ENCODE measurements at places on chromosomes 7 and 10.

DNA sequence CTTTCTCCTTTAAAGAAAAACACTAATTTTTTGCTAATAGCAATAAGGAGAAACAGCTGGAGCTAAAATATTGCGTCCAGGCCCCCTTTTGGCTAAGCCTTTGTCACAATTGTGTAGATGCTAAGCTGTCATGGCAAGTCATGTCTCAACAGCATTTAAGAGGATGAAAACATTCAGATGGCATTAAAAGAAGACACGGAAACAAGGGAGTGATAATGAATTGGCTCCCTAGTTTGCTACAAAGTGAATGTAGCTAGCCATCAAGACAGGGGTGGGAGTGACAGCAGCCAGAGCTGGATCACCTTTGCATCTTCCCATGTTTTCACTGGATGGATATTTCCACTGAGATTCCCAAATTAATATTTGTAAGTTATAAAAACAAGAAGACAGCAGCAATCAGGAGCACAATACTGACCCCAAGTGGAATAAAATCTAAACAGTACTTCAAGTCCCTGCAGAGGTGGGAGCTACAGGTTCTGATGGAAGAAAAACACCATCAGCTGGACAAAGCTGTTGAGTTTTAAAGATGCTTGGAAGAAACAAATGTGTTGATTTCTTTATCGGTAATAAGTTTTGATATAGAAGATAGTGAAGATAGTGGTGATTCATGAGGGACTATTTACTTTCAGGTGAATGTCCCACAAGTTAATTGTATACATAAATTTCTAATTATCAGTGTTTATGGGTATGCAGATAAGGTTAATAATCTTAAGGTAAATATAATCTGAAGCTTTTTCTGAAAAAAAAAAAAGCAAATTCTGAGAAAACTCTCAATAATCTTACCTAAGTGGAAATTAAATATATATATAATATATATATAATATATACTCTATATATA lies 129.4 kb downstream of the SLC16A9 start:
- DNase-seq, result peak; percentile 38

DNA sequence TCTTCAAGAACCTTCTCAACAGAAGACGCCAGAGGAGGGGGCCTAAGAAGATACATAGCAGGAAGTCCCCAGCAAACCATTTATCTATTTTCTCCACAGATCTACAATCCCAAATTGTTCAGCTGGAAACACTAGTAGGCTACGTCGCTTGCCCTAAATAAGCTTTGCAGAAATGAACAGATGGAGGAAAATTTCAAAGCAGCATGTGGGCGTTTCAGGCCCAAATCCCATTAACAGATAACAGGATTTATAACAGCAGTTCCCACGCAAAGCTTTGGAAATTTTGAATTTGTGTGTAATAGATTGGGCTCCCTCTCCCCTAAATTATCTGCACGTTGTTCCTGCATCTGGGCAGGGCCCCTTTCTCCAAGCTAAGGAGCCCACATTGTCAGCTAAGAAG lies 60.6 kb upstream of the FRMD4A start:
- DNase-seq, result no peak

GRCh38 chr10:120818301-120818700 lies 32.9 kb upstream of the WDR11 start:
- DNase-seq, result no peak

DNA sequence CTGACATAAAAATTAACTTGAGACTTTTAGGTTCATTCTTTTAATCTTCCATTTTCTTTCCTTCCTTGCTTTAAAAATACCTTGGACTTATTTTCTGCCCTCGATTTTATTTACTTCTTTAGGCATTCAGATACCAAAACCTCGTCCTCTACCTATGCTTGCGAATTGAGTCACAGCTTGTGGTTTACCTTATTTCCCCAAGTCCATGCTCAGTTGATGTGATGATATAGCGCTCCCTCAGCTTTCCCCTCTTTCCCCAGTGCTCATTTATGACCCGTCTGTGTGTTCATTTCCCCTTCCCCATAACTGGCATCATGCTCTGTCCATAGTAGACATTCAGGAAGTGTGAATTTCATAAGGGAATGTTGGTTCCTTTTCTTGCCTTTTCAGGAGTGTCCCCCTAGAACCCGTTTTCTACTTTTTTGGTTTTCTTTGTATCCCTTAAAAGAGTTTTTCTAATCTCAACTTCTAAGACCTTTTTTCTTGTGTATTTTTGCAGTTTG lies 19.1 kb upstream of the PRKRIP1 start:
- DNase-seq, result no peak

GRCh38 chr10:17880601-17881000 lies 71.1 kb upstream of the SLC39A12 start:
- no peak for DNase-seq

- DNase-seq, result no peak
These were observed 18.5 kb upstream of the PTPRN2 start for GRCh38 chr7:158606129-158606528.

- no peak for DNase-seq
These were observed 564.2 kb downstream of the HTR7 start for GRCh38 chr10:90293616-90294015.

DNA sequence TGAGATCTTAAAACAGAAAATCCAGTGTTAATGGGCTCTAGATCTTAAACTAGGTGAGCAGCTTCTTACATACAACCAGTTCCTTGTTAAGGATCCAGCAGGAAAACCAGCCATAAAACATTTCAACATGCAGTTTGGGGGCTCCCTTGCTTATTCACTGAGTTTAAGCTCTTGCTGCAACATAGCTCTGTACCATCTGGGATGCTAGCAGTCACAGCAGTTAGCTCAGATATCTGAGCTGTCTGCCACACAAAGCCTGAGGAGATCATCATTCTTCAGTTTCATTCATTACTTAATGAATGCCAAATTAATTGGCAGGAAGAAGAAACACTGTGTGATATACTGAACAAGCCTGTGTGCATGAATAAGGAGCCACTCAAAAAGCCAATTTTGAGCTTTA lies 62.8 kb downstream of the PODXL start:
- no peak for DNase-seq

- DNase-seq, result peak; percentile 83
These were observed 34.8 kb upstream of the CCSER2 start for GRCh38 chr10:84293574-84294016.

- DNase-seq, result no peak
These were observed 24.5 kb downstream of the FRMD4A start for GRCh38 chr10:14306190-14306589.

- DNase-seq, result no peak
These were observed 577.0 kb upstream of the DPP6 start for GRCh38 chr7:153475239-153475638.

DNA sequence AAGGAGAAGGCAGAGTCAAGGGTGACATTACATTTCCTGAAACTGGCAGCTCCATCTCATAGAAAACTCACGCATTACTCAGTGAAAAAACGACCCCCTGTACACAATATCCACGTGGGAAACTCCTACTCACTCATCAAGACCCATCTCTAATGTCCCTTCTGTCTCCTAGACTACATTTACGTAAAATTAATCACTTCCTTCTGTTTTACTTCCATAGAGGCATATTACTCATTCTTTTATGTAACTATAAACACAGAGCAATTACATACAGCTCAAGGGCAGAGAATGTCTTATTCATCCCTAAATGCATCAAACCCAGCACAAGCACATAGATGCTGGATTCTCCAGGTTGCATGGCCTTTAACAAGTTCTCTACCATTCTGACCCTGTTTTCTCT lies 281.8 kb downstream of the KCNMA1 start:
- DNase-seq, result no peak

DNA sequence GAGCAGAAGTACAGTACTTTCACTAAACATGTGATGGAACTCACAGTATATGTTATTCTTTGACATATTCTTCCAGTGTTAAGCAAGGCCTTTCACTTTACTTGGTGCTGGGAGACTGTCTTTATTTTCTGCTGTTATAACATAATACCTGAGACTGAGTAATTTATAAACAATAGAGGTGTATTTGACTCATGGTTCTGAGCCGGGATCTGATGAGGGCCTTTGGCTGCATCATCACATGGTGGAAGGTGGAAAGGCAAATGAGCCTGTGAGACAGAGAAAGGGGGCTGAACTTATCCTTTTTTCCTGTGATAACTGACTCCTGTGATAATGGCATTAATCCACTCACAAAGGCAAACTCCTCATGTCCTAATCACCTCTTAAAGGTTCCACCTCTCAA lies 1.4 kb downstream of the SUPV3L1 start:
- no peak for DNase-seq

DNA sequence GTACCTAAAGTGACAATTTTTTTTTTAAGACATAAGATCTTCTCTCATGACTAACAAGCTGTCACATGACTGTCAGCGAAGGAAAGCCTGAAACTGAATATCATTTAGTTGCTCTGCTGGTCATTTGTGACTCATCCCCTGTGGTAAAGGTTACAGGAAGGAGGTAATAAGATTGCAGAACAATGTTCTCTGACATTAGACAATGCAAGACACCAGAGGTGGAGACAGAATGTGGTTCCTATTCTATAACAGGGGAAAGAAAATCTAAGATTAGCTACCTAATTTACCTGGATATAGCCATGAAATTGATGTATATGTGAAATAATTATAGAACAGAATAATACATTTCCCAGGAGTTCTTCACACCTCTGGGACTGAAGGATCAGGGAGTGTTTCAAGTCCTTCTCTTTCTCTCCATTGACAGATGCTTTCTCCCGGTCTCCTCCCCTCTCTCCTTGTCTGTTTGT lies 47.7 kb downstream of the LRGUK start:
- peak; percentile 84 for DNase-seq

DNA sequence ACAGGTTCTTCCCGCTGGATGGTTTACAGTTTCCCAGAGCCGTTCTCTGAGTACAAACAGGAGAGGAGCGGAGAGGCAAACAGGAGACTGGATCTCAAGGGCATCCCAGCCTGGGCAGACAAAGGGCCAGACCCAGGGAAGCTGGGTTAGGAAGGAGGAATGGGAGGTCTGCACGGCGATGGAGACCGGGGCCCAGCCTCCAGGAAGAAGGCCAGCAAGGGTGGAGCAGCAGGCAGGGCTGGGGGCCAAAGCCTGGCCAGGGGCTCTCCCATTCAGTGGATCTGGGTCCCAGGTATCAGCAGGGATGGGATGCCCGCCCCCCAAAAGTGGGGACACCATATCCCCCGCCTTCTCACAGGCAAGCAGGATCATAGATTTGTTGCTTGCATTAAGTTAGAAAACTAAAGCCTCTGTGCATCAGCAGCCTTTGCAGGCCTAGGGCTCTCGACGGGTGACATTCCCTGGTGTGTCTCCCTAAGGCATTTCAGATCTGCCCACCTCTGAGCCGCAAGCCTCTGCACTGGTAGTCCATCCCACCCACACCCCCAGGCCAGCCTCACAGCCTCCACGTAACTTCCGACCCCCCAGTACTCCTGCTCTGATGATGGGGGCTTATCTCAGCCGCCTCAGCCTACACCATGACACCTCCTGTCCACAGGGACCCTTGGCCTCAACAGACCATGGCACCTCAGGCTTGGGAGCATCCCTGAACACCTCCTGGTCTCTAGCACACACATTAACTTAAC lies 59.9 kb downstream of the TNS3 start:
- no peak for DNase-seq

- DNase-seq, result no peak
These were observed 204.7 kb downstream of the NXPH1 start for GRCh38 chr7:8638076-8638475.

- no peak for DNase-seq
These were observed 60.4 kb downstream of the FAM53B start for GRCh38 chr10:124683814-124684213.

- no peak for DNase-seq
These were observed 3.5 kb downstream of the INPP5A start for GRCh38 chr10:132541129-132541528.

DNA sequence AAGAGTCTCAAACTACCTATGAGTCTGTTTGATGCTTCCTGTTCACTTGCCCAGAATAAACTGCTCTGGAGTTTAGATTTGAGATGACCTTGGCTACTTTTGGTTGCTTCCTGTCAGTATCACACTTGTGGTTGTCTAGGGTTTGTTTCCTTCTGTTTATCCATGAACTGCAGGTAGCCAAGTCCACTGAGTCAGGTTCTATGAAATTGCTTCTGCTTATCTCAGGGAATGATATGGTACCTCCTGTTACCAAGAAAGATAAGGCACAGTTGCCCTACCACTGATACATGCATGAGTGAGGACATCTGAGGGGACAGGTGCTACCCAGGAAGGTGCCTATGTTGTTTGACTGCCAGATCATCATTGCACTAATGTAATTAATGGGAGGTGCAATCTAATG lies 15.8 kb upstream of the EEPD1 start:
- no peak for DNase-seq

DNA sequence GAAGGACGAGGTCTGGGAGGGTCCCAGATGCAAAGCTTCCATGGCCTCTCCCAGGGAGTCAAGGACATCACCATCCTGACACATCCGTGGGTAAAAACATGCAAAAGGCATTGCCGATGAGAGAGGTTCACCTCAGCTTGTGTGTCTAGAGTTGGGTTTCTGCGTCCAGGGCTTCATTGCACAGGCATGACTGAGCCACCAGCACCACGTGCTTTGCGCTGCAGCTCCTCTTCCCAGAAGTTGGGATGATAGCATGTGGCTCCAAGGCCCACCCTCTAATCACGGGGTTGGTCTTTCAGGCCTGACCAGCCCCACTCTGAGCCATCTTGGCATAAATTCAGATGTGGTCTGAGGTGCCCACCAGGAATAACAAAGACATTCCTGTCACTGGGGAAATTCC lies 7.1 kb upstream of the RASGEF1A start:
- no peak for DNase-seq

- DNase-seq, result no peak
These were observed 123.4 kb downstream of the ATE1 start for GRCh38 chr10:121804460-121804859.

GRCh38 chr7:17495655-17496394 lies 197.4 kb downstream of the AHR start:
- DNase-seq, result no peak

- no peak for DNase-seq
These were observed 18.0 kb downstream of the DNAJC1 start for GRCh38 chr10:21985541-21985940.

DNA sequence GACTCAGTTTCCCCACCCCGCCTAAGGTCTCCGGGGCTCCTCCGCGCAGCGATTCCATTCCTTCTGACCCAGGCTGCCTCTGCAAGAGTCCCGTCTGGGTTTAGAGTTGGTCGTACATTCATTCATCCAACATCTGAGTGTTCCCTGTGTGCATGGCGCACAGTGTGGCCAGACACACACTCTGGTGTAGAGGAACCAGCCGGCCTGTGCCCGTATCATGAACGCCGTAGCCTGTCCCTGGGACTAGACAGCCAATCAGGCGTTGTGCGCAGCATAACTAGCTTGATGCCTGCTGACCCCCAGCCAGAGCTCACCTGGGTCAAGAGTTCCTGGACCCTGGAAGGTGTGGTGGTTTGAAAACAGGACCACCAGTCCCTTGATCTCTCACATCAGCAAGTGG lies 20.9 kb upstream of the PDGFA start:
- no peak for DNase-seq

GRCh38 chr7:36677769-36678437 lies 46.4 kb downstream of the AOAH start:
- no peak for DNase-seq

Measured in common myeloid progenitor, CD34-positive (primary cell).